ENCODE measurements at places on chromosomes 2 and 18.

- DNase-seq = peak; percentile 53
Observed at GRCh38 chr18:42078711-42079110, 123.7 kb downstream of the PIK3C3 start.

DNA sequence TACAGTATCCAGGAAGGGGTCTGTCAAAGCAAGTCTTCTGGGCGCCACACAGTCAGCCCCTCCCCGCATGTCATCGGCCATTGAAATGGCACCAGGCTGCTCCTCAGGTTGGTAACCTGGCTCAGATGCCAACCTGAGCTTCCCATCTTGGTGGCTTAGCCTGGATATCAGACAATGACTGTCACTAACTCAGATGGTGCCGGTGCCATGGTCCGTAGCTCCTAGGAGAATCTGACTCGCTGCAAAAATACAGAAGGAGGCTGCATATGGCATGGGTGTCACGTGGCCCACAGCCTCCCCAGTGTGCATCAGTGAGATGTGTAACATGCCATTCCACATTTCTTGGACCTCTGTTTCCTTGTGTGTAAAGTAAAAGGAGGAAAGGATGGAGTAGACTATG is 3.2 kb downstream of the NOSTRIN start:
- DNase-seq = no peak

- peak; percentile 74 for DNase-seq
Observed at GRCh38 chr2:46010925-46011490, 286.2 kb upstream of the EPAS1 start.

DNA sequence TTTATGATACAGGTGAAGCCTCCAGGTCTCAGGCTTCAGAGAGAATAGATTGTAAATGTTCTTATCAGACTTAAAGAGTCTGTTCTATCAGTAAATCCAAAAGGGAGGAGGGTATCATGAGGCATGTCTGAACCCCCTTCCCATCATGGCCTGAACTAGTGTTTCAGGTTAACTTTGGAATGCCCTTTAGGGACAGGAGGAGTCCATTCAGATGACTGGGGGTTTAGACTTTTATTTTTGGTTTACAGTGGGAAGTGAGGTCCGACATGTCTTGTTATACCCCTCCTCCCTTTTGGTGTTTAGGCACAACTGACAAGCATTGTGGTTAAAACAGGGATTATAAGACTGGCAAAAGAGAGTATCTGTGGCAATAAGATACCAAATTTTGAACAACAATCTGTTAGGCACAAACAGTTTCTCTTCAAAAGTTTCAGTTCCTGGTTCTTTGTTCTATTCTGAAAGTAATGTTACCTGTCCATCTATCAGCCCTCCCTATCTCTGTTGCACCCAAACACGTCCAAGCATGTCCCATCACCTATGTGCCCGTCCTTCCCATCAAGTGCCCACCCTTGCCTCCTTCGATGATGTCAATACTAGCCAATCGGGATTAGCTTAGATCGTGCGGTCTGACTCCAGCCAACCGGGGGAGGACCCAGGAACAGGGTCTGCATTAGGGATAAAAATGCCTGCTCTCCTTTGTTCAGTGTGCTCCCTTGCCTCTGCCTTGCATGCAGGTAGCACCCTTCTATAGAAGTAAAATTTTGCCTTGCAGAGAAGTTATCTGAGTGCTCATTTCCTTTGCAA is 16.4 kb downstream of the TCF23 start:
- DNase-seq = no peak

- DNase-seq = no peak
Observed at GRCh38 chr2:151071906-151072305, 189.8 kb downstream of the RBM43 start.
